ENCODE measurements at places on chromosomes 12 and 14.

GRCh38 chr14:84273181-84273580 is 1256.8 kb upstream of the FLRT2 start:
- DNase-seq: no peak

DNA sequence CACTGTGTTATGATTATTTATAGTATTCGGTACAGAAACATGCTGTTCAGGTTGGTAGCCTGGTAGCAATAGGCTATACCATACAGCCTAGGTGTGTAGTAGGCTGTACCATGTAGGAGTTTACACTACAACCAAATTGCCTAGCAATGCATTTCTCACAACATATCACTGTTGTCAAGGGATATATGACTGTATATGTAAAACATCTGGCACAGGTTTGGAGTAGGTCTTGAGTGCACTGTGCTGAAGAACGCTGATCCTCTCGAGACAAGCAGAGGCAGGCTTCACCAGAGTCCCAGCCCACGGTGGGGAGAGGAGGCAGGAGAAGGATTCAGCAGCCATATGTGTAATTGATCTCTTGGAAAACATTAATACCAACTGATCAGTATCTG is 15.0 kb upstream of the TBX5 start:
- DNase-seq: no peak

DNA sequence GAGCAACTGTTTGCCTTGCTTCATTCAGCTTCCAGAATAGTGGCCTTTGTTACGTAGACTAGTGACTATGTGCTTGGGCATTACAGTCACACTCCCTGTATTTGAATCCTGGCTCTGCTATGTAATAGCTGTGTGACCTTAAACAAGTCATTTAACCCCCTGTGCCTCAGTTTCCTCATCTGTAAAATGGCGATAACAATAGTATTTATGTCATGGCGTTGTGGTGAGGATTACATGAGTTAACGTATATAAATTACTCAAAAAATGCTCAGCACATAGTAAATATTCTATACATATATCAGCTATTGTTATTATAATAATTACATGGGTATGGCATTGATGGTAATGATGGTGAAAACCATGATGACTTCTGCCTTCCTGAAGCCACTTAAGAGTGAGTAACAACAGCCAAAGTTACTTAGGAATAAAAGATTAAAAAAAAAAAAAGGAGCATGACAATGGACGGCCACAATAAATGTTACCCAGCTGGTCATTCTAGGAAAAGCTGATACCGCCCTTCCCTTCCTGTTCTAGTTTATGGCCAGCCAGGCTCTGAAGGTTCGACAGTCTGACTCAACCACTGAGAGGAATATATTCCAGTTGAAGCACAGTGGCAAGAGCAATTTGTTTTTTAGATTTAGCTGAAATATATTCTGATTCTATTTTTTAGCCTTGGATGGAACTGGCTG is 9.9 kb upstream of the ADIPOR2 start:
- DNase-seq: no peak

GRCh38 chr12:130937063-130937462 is 16.6 kb upstream of the ADGRD1 start:
- DNase-seq: no peak

DNA sequence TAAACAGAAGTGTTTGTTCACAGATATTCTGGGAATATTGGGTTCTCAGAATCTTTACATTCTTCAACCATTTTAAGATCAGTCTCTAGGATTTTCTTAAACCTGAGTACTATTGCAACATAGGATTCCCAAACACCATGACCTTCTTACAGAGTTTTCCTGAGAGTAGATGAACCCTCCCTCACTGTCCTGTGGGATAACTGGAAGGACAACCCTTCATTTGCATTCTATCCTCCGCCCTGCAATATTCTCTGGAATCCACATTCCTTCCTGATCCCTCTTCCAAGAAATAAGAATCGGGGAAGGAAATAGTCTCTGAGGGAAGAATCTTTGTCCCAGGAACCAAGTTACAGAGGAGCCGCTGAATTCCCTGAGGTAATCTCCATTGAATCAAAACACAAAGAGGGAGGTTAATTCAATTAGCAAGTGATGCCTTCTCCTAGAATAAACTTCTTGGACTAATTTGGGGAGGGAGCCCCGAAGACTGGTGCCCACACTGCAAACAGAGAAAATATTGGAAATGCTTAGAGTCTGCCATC is 99.8 kb upstream of the MBIP start:
- DNase-seq: no peak

GRCh38 chr12:84793558-84794367 is 118.8 kb downstream of the SLC6A15 start:
- DNase-seq: no peak

GRCh38 chr12:128258866-128259555 is 8.0 kb upstream of the TMEM132C start:
- DNase-seq: no peak

- DNase-seq: no peak
These were observed 918.7 kb downstream of the AACS start for GRCh38 chr12:125983784-125984500.

- no peak for DNase-seq
These were observed 99.8 kb upstream of the NRXN3 start for GRCh38 chr14:78070344-78070743.
